ENCODE measurements at places on chromosomes 1 and 21.

GRCh38 chr1:29122682-29123052 is 1.0 kb downstream of the TMEM200B start:
- no peak for DNase-seq

GRCh38 chr1:111851552-111851951 is 95.9 kb downstream of the DDX20 start:
- peak; percentile 84 for DNase-seq

DNA sequence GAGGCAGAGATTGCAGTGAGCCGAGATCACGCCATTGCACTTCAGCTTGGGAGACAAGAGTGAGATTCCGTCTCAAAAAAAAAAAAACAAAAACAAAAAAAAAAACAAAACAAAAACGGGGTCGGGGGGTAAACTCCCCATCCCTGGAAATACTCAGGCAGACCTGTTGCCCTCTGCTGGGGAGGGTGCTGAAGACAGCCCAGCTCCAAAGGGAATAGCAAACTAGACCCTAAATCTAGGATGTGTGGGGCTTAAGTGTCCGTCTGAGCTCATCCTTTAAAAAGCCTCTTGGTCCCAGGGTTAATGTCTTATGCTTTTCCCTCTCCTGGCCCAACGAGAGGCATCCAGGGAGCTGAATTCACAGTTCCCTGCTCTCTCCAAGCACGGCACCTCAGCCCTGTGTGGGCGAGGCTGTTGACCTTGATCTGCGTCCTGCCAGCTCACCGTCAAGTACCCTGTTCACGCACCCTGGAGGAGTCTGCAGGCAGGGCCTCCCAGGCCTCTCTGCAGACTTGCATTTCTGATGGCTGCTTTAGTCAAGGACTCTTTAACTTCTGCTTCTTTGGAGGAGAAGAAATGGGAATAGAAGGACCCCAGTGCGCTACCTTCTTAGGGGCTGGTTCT is 22.3 kb downstream of the KCND3 start:
- DNase-seq, result no peak

- DNase-seq, result peak; percentile 41
Measured at GRCh38 chr1:9877962-9878361, 32.1 kb downstream of the CTNNBIP1 start.

DNA sequence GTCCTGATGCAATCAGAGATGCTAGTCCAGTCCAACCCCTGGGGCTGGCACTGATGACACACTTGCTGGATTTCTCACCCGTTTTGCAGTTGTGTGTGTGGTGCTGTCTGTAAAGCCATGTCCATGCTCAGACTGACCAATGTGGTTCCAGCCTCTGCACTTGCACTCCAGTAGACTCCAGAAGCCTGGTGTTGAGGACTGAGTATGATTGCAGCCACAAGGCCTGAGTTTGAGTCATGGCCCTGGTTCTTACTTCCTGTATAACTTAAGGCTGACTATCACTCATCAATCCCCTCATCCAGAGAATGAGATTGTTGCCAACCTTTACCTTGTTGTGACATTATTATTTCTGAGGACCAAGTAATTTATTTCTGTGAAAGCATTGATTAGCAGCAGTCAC is 34.8 kb upstream of the IKBKE start:
- DNase-seq, result no peak

- DNase-seq, result no peak
Measured at GRCh38 chr1:153556348-153556747, 7.3 kb upstream of the S100A3 start.

GRCh38 chr1:244205906-244206305 is 154.8 kb downstream of the ZBTB18 start:
- DNase-seq, result no peak

GRCh38 chr1:910881-911721 is 12.6 kb upstream of the SAMD11 start:
- peak; percentile 56 for DNase-seq

GRCh38 chr1:154572468-154573167 is 5.0 kb downstream of the CHRNB2 start:
- no peak for DNase-seq

DNA sequence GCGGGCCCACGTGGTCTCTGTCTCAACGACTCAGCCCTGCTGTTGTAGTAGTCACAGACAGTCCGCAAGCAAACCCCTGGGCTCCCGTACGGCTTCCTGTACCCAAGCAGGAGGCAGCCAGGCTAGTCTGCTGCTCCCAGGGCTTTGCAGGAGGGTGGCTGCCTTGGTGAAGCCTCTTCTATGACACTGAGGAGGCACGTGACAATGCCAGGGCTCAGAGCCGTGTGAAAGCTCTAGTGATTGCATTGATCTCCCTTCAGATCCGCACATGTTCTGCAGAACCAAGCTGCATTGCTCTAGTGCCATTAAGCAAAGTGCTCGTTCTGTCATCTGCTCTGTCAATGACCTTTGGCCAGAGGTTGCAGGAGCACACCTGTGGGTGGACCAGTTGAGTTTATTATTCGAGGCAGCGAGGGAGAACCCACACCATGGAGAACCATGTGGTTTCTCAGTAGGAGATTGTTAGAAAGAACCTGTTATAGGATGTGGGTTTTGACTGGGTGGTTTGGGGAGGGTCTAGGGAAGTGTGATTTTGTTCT is 18.0 kb downstream of the UMODL1 start:
- DNase-seq, result no peak

DNA sequence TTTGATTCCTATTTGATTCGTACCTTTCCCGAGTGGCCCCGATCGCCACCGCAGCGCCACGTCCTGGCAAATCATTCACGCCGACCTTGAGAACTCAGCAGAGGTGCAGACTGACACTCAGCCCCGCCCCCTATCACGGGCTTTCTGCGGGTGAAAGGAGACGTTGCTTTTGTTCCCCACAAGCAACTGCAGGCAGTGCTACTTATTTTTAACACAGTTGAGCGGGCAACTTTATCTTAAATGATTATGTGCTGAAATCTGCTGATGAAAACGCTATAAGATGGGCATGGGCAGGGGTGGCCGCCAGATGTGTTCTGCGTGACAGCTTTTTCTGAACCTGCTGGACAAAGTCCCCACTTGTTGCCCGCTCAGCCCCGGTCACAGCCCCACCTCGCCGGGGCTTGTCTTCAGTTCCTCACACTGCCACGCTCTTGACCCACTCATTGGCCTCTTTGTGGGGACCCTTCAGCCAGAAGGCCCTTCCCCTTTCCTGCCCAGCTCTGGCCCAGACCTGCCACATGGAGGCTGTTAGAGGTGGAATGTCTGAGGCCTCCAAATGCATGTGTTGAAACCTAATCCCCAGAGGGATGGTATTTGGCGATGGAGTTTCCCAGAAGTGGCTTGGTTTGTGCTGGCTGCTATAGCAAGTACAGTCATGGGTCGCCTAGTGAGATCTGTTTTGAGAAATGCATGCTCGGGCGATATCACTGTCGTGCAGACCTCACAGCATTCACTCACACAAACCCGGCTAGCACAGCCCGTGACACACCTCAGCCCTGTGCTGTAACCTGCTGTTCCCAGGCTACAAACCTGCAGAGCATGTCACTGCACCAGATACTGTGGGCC is 15.7 kb upstream of the PDXK start:
- DNase-seq, result no peak

DNA sequence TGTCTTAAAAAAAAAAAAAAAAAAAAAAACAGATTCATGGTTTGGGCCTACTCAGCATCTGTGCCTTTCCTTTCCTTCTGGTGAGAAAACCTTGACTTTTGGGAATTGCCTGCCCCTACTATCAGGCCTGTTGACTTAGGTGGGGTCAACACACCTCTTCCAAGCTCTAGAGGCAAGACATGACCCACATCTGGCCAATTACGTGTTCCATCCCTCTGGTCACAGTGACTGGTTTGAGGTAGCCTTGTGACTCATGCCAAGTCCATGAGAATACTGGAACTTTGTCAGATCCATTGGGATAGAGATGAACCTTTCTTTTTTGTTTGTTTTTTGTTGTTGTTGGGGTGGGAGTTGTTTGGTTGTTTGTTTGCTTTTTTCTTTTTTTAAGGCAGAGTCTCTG is 37.3 kb upstream of the KHDRBS1 start:
- no peak for DNase-seq

Measured in NCI-H146 (cell line).